ENCODE measurements at places on chromosomes 3 and 15.

DNA sequence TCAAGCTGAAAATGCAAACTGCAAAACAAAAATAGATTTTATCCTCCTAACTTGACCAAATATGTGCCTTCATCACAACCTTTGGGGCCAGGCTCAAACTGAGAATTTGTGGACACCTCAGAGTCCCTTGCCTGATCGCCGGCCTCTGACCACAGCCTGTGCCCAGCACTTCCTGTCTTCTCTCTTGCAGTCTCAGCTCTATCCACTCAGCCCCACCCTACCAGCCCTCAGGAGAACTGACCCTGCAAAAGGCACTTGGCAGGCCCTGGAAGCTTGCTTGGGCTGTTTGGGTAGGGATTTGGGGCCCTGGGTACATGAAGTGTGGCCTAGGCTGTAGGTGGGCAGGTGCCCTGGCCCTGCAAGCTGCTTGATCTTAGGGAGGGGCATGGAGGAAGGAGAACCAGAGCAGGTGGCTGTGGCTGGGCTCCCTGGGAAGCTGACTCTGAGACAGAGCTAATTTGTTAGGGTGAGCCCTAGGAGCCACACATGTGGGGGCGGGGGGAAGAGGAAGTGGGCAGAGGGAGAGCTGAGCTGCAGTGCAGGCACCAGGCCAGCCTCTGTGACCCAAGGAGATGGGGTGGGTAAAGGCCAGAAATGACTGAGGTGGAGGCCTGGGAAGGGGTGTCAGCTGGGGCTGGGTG, 8.6 kb downstream of the CLEC3B start:
- peak; percentile 48 for DNase-seq

GRCh38 chr3:114528517-114528916, 234.7 kb downstream of the TIGIT start:
- no peak for DNase-seq

- DNase-seq, result no peak
Observed at GRCh38 chr15:31381801-31382712, 55.4 kb downstream of the KLF13 start.

- DNase-seq, result no peak
Observed at GRCh38 chr3:99895131-99895696, 77.6 kb downstream of the CMSS1 start.

GRCh38 chr3:87145553-87145952, 81.6 kb upstream of the CHMP2B start:
- DNase-seq, result peak; percentile 37

- DNase-seq, result peak; percentile 6
Observed at GRCh38 chr3:24494618-24495325, at the start of gene THRB. Gene THRB, minus strand, starts transcription at chr3:24494850.

GRCh38 chr3:119311081-119311925, 17.1 kb downstream of the ARHGAP31 start:
- peak; percentile 27 for DNase-seq

DNA sequence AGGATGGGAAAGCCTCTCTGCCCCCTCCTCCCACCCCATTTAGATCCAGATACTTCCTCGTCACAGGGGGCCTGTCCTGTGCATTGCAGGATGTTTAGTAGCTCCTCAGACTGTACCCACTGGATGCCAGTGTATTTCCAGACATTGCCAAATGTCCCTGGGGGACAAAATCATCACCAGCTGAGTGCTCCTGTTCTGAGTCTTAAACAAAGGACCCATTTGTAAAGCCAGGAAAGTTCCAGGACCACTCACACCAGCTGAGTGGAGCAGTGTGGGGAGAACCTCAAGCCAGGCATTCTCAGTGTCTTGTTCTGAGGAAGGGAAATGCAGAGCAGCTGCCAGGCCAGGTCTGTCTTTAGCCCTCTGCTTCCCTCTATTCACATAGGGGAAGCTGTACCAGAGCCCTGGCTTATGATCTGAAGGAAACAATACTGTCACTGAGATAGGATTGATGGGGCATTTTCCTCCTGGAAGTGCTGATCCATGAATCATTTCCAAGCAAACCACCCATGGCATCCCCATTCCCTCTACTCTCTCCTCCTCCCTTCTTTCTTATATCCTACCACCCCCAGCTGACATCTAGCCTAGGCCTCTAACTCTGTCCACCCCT, 67.4 kb upstream of the MEX3B start:
- no peak for DNase-seq

DNA sequence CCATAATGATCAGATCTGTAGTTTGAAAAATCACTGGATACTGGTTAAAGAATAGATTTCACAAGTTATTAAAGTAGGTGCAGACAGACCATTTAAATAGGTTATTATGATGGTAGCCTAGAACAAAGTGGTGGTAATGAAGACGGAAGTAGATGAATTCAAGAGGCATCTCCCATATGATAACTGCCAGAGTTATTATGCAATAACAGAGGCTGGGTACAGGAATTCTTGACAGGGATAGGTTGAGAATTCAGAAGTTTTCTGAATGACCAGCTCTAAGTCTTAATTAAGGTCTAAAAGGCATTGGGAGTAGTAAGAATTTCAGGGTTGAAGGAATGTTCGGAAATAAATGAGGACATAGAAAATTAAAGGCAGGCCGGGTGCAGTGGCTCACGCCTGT, 108.9 kb downstream of the PEAK1 start:
- no peak for DNase-seq

GRCh38 chr15:85993116-85993515, 86.6 kb upstream of the AGBL1 start:
- DNase-seq, result no peak

- no peak for DNase-seq
Observed at GRCh38 chr3:116394365-116394764, 50.9 kb downstream of the LSAMP start.

DNA sequence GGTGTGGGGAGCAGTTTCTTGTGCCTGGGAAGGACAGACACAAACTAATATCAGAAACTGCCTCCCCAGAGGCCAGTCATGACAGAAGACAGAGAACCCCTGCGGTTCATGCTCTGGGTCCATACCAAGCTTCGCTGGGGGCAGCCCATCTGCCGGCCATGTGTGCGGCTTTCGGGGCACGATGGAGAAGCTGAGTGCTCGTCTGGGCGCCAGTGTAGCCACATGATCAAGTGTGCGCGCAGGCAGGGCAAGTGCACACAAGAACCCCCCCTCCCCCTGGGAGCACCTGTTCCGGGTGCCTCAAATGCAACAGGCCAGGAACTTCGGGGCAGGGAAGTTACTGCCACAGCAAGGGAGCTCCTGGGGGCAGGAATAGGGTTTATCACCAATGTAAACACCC, 1.8 kb downstream of the ADAMTS17 start:
- no peak for DNase-seq

- peak; percentile 32 for DNase-seq
Observed at GRCh38 chr15:77057685-77058084, 13.2 kb downstream of the TSPAN3 start.

DNA sequence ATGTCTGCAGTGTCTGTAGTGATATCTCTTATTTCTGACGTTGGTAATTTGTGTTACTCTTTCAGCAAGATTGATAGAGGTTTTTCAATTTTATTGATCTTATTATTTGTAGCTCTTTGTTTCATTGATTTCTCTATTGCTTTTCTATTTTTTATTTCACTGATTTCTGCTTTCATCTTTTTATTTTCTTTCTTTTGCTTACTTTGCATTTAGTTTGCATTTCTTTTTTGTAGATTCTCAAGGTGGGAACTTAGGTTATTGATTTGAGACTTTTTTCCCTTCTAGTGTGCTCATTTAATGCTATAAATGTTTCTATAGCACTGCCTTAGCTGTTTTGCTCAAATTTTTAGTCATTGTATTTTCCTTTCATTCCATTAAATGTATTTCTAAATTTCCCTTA, 49.5 kb upstream of the GABRG3 start:
- no peak for DNase-seq

DNA sequence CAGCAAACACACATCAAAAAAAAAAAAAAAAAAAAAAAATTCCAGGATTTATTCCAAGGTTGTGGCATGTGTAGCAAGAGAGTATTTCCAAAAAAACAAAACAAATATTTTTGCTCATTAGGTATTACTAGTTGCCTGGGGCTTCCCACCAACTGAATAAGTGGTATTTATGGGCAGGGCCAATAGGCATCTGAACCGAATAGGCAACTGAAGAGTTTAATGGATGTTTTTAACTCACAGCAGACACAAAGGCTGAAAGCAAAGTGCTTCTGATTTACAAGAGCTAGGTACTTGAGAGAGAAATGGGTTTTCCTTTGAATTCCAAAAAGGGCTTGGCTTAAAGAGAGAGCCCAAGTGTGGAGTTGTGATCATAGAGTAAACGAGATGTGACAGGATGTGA, 21.4 kb downstream of the EIF4E3 start:
- no peak for DNase-seq

DNA sequence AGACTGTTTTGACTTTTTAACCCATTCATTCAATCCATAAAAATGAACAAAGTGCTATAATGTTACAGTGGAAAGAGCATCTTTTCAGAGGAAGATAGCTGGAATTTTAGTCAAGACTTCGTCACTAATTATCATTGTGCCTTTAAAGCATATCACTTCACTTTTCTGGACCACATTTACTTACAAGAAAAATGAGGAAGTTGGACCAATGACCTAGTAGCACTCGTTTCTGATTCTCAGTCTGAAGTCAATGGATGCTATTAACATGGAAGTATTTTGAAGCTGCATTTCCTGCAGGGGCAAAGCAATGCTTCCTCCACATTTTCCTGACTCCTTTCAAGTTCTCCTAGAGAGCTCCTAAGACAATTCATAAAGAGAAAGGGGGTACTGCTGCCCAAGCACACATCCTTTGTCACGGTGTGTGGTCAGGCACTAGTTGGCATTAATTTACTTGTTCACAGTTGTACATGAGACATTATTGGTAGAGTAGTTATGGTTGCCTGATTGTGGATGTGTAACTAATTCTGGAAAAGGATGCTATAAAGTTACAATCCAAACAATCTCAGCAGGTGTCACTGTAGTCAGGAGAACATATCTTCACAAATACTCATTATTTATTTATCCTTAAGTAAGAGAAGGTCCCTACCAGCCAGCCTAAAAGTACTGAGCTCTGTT, 1049.1 kb downstream of the FHIT start:
- DNase-seq, result no peak

- DNase-seq, result no peak
Observed at GRCh38 chr3:102354818-102355515, 79.8 kb upstream of the ZPLD1 start.

GRCh38 chr3:9883706-9884554, 3.9 kb upstream of the CIDEC start:
- DNase-seq, result no peak

DNA sequence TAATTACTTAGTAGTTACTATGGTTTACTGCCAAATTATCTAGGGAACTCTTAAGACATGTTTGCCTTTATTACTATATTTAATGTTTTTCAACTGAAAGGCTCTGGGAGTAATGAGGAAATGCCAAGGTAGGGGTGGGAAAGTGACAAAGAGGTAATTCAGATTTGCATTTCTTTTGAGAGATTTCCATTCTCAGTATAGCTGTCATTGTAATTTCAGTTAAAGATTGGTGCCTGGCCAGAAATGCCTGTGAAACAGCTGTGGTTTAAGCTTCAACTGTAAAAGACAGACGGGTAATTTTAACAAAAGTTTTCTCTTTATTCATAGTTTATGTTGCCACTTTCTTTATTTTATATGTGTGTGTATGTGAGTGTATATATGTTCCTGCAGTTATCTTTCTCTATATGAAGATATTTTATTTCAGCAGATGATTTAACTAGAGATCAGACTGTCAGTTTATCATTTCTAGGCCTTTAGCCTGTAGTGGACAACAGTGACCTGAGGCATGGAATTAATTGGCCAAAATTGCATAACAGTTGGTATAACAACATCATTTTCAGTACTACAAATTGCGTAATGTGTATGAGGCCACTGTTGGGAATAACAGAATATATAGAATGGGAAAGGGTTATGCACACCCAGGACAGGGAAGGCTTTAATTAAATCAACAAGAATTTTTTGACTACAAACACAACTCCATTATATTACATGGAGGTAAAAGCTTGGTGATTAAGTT, 119.0 kb downstream of the BBX start:
- DNase-seq, result no peak

DNA sequence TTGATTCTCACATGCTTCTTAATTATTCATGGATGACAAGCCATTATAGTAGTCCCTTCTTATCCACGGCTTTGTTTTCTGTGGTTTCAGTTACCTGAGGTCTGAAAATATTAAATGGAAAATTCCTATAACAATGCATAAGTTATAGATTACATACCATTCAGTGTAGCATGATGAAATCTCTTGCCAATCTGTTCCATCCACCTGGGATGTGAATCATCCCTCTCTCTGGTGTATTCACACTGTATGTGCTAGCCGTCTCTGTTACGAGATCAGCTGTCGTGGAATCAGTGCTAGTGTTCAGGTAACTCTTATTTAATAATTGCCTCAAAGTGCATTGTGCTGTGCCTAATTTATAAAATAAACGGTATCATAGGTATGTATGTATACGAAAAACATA, 5.2 kb downstream of the WDR5B start:
- no peak for DNase-seq

DNA sequence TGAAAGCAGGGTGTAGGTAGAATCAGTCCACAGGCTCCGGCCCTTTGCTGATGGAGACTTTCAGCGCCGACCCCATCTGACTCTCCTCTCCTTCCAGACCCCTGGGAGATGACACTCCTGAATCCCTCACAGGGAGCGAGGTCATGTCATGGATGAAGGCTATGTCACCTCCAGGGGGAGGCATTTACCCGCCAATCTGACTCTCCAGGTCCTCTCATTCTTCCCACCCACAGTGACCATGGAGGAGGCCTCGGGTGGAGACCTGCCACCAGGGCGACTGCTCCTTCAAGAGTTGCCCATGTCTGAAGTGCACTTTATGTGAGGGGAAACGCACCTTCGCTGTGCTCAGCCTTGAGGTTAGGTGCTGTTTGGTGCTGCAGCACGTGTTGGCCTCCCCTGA, 112.7 kb downstream of the KLF13 start:
- DNase-seq, result peak; percentile 53

DNA sequence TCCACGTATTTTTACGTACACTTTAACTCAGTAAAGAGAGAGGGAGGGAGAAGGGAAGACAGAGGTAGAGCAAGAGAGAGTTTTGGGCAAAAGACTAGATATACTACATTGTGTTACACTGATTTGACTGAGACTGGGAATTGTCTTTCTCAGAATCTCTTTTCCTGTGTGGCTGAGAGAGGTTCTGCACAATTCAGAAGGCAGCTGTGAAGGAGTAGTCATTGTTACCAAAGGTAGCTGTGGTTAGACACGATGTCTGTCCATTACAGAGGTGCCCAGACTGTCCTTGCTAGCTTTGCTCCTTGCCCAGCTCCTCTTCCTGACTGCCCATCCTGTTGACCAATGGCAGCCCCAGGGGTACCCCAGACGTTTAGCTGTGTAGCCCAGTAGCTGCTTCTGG, 577.5 kb upstream of the CBLB start:
- DNase-seq, result no peak

Data from activated CD4-positive, alpha-beta T cell treated with anti-CD3 and anti-CD28 coated beads, Interleukin-2, Interleukin-6, amounts not matched to agents 100 ng/mL and 50 ng/mL, durations not matched to agents 16 hours and 8 hours (primary cell).